ENCODE measurements at places on chromosomes 6 and 20.

GRCh38 chr20:33606118-33606771 lies 55.9 kb upstream of the C20orf144 start:
- DNase-seq = no peak

DNA sequence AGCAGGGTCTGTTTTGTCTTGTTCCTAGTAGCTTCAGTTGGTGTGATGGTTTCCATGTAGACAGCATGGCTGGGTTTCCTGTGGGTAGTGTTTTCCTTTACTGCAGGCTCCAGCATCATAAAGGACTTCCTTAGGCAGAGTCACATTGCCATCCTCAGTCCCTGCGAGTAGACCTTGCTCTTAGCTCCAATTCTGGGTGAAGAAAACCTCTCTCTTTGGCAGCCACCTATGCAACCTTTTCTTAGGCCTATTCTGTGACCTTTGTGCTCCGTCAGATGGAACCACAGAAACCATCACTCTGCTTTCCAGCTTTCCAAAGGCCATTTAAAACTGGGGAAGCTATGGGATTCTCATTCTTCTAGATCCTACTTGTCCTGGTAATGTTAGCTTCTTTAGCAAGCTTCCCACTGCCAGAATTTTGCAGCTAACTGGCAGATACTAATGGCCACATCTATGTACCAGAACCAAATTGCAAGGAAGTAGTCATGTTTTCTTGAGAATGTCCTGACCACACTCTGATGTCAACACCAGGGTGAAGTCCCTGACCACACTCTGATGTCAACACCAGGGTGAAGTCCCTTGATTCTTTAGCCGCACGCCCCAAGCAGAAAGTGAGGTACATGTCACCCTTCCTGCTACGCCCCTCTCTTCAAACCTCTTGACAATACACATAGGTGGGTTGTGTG lies 646.6 kb upstream of the HS3ST5 start:
- no peak for DNase-seq

DNA sequence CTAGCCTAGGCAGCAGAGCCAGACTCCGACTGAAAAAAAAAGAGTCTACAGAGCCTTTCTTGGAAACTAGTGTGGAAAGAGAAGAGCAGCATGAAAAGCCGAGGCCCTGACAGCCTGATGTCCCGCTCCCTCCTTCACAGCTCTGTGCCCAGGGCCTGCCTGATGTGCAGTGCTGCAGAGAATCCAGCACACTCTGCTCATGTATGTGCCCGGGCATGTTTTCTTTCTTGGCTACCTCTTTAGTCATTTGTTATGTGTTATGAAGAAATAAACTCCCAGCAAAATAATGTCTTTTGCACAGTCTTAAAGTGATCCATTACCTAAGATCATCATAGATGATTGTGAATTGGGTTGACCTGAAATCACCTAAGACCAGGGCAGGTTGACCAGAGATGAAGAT lies 78.1 kb upstream of the EZR start:
- DNase-seq = no peak

DNA sequence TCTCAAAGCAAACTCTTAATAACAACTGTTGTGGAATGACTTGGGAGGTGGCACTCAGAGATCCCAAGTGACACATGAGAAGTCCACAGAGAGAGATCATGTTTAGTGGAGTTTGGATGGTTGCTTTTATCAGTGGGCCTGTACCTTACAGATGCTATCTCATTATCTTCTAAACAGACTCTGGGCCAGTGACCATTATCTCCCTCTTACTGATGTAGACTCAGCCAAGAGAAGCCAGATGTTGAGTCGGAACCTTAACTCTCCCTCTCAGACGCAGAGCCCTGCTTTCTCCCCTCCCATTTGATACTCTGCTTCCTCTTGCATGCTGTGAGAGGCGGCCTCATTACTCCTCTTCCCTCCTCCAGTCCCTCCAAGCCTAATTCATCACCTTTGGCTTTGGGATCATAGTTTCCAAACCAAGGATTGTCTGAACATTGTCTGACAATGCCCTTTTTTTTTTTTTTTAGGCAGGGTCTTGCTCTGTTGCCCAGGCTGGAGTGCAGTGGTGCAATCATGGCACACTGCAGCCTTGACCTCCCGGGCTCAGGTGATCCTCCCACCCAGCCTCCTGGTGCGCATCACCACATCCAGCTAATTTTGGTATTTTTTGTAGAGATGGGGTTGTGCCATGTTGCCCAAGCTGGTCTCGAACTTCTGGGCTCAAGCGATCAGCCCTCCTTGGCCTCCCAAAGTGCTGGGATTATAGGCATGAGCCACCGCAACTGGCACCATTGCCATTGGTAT lies 4.5 kb upstream of the DDR1 start:
- DNase-seq = no peak

- DNase-seq = no peak
These were observed 52.6 kb downstream of the GPR63 start for GRCh38 chr6:96784650-96785049.

- no peak for DNase-seq
These were observed 36.0 kb upstream of the PLN start for GRCh38 chr6:118511930-118512715.

GRCh38 chr6:148348335-148348734 lies 5.7 kb downstream of the SASH1 start:
- no peak for DNase-seq

GRCh38 chr6:33095681-33096080 lies 19.9 kb downstream of the HLA-DPB1 start:
- DNase-seq = no peak

GRCh38 chr6:48113130-48113529 lies 2.1 kb upstream of the PTCHD4 start:
- no peak for DNase-seq

DNA sequence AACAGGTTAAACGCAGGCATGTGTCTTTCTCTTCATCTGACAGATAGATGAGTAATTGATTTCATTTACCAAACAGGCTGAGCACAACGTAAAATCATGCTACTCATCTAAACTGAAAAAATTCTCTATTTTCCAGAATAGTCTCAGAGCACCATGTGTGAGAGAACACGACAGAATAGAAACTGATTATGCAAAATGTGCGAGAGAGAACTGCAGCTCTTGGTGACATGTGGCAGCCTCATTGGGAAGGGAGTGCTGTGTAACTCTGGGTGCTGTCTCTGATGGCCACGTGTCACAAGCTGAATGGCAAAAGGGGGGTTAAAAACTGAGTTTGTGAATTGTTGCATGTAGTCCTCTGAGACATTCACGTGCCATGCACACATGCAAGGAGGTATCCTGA lies 143.7 kb upstream of the ATXN1 start:
- no peak for DNase-seq

GRCh38 chr6:88157106-88157505 lies 9.0 kb downstream of the CNR1 start:
- no peak for DNase-seq

GRCh38 chr20:11103866-11104265 lies 430.1 kb upstream of the JAG1 start:
- no peak for DNase-seq

DNA sequence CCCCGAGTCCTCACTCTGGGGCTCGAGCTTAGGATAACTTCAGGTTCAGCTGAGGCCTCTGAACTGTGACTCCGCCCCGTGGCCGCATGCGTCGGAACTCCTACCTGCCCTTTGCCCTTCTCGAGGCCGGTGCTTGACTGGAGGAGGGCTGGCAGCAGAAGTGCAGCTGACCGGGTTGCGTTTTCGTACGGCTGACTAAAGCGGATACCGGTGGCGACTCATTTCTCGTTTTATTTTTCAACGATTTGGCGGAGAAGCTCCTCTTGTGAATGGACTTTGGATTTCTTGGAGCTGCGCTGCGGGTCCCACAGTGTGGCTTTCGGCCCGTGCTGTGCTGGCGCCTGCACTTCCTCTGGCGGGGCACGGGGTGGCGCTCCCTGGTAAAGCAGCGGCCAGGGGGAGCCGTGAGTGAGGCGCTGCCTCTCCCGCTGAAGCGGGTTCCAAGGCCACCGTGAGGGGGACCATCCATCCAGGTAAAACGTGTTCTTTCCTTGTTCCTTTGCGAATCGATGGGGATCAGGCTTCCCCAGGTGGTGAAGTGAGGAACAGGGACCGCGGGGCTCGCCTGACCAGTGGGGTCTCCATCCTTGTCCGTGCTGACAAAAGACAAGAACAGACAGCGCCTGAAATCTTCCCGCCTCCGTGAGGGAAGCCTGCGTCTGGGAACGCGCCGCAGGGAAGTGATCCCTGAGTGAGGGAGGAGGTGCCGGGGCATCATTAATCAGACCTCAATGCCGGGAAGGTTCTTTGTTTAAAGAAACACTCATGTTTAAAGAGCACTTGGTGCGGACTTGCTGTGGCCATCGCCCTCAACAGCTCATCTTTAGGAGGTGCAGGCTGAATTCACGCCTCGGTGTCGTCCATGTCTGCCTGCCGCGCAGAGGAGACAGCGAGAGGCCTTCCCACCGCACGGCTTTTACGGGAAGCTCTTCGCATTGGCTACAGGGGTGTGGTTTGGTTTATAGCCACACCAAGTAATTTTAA lies 38.8 kb downstream of the ERMARD start:
- no peak for DNase-seq

- DNase-seq = peak; percentile 16
These were observed 25.3 kb upstream of the TIAM2 start for GRCh38 chr6:154969796-154970195.

- no peak for DNase-seq
These were observed 7.9 kb upstream of the TBPL1 start for GRCh38 chr6:133945158-133945557.

DNA sequence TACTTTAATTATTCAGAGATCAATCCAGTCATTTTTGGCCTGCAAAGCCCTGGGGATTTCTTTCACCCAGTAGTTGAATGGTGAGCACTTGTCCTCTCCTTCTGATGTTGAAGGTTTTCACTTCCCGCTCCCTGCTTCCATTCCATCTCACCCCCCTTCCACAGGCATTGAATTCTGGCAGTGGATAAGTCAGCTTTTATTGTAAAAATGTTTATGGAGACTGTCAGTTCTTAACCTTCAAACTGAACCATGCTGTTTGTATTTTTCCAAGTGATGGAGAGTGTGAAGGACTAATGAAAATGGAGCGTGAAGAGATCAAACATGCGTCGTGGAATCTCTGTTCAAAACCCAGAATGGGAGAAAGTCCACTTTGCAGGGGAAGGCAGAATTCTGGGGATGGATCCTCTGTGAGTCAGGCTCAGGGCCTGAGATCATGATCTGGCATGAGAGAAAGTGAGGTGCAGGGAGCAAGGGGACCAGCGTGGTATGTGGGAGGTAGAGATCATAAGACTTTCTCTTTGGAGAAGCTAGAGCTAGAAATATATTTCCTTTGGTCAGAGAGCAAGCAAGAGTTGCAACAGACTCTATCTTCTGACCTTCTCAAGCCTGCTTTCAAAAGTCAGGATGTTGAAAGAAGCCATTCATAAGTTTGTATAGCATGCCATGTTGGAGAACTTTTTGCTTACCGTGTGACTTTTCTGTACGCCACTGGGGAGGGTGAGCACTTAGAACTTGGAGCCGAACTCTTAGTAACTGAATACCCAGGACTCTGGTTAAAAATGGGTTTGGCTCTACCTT lies 30.2 kb downstream of the ISM1 start:
- no peak for DNase-seq

- DNase-seq = no peak
These were observed 801 bp upstream of the PPARD start for GRCh38 chr6:35341557-35341956.

GRCh38 chr20:34065260-34065659 lies 46.8 kb downstream of the EIF2S2 start:
- no peak for DNase-seq

GRCh38 chr20:63276956-63277355 lies 4.3 kb downstream of the ARFGAP1 start:
- no peak for DNase-seq

DNA sequence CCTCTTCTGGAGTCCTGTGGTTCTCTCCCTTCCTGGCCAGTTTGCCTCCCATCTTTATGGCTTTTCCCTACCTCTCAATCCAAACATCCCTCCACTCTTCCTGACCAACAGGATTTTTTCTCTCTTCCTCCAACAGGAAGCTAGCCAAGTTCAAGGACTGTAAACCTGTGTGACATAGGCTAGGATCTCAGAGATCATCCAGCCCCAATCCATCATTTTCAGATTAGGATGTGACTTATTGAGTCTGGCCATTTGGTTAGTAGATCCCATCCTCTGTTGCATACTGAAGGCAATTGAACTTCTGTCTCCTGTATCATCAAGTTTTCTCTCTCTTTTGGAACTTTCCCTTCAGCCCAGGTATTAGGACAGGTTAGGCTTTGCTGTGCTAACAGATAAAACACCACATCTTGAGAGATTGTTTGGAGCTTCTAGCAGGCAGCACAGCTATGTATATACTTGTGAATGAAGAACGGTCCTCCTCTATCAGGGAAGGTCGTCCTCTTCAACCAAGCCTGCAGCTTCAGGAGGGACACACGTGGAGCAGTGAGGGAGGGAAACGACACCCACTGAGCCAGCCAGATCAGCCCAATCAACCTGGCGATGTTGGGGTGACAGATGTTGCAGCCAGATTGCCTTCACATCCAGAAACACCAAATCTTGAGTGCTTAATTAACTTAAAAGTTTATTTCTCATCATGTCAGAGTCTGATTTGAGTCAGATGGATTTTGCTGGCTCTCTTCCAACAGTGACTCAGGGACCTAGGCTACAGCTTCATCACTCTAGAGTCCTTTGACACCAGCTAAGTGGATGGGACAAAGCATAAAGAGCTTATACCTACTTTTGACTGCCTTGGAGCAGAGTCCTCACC lies 106.8 kb downstream of the GJA10 start:
- no peak for DNase-seq

DNA sequence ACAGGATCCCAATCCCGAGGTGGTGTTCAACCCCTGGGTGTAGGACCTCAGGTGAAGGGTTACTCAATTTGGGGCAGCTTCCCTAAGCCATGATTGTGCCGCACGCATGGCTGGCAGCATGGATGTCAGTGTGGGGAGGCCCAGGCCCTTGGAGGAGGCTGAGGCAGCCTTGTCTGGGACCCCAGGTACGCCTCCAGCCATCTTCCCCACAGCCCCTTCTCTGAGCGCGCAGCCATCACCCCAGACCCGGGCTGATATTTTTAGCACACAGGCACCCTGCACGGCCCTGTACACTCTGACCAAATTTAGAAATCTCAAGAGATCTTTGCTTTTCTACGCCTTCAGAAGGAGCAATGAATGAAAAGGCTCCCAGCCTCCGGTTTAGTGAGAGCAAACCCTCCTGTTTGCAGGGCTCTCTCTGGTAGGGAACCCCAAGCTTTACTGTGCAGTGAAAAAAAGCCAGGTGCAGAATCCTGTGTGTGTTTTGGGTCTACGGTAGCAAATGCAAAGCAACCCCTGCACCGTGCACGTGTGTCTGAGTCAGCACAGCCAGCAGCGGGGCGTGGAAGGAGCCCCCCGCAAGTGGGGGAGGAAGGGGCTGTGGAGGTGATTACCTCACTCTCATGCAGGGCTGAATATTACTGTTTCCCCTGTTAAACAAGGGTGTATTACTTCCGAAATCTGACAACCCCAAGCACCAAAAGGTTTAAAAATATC lies 44.3 kb downstream of the CTCFL start:
- no peak for DNase-seq
